Left hindlimb (tissue), 1 donor: ENCODE measurements at places on chromosomes 1 and 21.
A peak's percentile ranks its signal among the peaks of the same experiment; 100 is the strongest.

GRCh38 chr1:164562061-164562460 is 3.1 kb downstream of the PBX1 start:
- DNase-seq, result no peak

- DNase-seq, result no peak
These were observed 30.2 kb downstream of the TMPRSS2 start for GRCh38 chr21:41477641-41478318.

DNA sequence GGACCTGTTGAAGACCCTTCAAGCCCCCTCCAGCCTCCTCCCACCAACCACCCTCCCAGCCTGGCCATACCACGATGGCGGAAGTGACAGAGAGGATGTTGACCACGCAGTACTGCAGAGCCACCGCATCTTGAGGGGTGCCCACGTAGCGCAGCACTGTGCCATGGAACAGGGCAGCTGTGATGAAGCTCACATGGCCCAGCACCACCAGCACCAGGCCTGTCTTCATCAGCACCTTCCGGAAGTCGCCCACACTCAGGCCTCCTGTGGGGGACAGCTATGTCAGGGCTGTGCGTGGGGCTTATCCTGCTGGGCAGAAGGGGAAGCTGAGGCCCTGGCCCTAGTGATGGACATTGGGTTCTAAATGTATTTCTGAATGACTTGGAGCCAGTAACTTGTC is 3.1 kb downstream of the TMEM54 start:
- no peak for DNase-seq

DNA sequence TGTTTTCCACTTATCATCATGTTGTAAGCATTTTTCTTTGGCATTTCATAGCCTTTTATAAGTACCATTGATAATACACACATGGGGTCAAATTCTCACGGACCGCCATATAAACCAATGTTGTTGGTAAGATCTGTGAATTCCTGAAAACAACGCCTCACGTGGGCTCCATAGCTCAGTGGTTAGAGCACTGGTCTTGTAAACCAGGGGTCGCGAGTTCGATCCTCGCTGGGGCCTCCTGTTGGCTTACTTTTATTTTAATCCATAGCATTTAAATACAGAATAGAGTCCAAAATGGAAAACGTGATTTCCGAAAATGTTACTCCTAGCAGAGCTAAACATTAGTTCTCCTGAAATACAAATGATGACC is 83.1 kb downstream of the HHIPL2 start:
- DNase-seq, result peak; percentile 55

DNA sequence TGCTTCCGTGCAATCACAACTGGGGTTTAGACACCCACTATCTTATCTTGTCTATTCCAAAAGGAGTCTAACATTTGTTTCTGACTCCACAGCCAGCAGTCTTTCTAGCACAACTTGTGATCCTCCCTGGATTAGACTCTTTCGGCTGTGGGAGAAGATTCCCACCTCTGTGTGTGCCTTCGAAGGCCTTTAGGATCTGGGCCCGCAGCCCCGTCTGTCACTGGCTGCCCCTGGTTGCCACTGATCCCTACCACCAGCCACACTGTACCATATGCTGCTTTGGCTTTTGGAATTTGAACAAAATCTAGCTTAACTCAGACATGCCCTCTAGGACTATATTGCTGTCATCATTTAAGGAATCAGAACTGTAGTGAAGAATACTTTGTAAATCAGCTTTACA is 18.0 kb downstream of the NTPCR start:
- no peak for DNase-seq

DNA sequence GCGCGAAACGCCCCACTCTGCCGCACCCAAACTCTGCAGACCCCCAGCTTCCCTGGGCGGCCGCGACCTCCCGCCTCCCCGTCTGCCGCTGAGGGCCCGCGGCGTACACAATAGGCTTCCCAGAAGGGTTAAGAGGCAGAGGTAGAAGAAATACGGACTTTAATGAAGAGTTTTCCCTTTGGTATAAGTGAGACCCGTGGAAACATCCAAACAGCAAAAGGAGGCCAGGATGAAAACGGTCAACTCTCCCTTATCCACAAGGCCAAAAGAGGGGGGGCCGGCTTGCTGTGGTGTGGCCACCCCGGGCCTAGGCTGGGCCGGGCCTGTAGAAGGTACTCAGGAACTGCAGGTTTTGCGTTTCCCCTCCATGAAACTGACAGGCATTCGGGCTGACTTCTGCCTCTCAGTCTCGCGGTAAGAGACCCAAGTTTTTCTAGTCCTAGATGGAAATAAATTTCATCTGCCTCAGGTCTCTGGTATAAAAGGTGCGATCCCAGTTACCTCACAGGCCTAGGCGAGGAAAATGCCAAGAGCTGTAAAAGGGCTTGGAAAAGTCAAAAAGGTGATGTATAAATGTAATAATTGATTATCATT is 671 bp upstream of the PYGO2 start:
- DNase-seq, result no peak

GRCh38 chr1:34167389-34167788 is 2.4 kb upstream of the CSMD2 start:
- DNase-seq, result no peak

- DNase-seq, result no peak
These were observed 37.1 kb downstream of the ALPL start for GRCh38 chr1:21546122-21546825.

GRCh38 chr1:54965624-54966340 is 14.6 kb upstream of the TMEM61 start:
- DNase-seq, result no peak

DNA sequence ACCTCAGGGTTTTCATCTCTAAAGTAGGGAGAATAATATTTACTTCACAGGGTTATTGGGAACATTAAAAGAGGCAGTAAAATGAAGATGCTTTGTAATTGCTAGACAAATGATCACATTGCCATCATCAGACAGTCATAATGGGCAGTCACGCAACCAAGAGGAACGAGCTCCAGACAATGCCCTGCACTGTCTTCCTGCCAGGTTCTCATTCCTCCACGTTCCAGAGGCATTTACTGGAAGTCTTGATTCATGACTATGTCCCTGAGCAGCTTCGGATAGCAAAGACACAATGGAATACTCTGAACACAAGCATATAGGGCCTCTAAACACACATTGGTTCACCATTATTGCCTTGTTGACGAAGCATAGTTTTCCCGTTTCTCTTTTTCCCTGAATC is 389.7 kb downstream of the NTNG1 start:
- no peak for DNase-seq

GRCh38 chr21:25974964-25975363 is 195.6 kb downstream of the APP start:
- no peak for DNase-seq

DNA sequence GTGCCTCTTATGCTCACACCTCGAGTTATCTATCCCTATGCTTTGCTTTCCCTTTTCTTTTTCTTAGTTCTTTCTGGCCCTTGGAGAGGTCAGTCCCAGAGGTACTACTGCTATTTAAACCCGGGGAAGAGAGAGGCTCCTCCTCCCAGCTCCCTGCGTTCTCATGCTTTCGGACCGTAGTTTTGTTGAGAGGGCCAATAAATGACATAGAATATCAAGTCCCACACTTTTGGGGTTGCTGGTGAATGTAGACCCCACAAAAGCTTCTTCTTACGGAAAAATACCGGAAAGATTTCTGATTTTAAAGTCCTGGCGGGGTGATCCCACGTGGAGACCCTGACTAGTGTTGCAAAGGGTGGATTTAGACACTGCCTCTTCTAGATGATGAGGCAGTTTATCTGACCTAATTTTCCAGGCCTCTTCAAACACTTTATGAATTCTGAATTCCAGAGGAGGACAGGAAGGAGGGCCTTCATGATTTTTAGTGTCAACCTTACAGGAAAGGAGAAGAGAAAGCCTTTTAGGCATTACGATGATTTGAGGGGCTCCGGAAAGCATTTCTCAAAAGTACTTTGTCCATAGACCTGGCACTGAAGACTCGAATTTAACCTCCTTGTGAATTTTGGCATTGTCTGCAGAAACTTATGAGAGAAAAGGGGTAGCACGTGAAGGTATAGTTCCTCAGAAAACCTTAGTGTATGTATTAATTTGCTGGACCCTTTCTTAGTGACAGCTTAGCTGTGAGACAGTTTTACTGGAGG is 694 bp downstream of the TMEM167B start:
- peak; percentile 65 for DNase-seq

GRCh38 chr1:184035719-184036516 is 1.6 kb downstream of the COLGALT2 start:
- peak; percentile 45 for DNase-seq

GRCh38 chr1:11373895-11374747 is 101.1 kb downstream of the UBIAD1 start:
- no peak for DNase-seq

DNA sequence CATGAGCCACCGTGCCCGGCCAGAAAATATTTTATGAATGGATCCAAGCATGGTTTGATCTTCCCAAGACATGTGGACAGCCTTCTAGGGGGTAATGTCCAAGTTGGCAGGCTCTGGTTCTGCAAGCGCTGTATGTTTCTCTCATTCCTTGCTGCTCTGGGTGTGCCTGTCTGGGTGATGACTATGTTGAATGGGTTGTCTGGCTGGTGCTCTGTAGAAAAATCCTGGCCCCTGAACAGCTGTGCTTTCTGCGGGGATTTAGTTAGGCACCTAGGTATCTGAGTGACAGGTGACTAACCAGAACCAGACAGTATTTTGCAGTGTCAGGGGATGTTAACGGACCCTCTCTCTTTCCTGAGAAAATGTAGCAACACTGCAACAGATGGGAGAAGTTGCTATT is 14.1 kb downstream of the HUNK start:
- DNase-seq, result peak; percentile 52

GRCh38 chr1:50424045-50424883 is 1.0 kb upstream of the DMRTA2 start:
- no peak for DNase-seq

DNA sequence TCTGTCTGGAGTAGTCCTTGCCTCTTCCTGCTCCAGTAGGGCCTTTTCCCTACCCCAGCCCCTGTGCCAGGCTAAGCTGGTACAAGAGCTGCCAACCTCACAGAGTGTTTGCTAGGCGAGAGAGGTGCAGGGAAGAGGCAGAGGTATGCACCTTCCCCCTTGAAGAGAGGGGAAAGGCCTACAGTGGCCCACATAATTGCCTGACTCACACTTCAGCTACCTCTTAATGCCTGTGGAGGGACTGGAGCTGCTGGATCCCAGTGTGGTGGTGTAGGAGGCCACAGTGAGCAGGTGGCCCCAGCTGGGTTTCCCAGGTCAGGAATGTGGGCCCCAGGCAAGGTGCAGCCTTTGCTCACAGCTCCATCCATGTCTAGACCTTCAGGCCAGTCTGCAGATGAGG is 3.3 kb upstream of the CCDC28B start:
- no peak for DNase-seq

GRCh38 chr1:111267801-111268508 is 22.7 kb upstream of the CHIA start:
- DNase-seq, result no peak

DNA sequence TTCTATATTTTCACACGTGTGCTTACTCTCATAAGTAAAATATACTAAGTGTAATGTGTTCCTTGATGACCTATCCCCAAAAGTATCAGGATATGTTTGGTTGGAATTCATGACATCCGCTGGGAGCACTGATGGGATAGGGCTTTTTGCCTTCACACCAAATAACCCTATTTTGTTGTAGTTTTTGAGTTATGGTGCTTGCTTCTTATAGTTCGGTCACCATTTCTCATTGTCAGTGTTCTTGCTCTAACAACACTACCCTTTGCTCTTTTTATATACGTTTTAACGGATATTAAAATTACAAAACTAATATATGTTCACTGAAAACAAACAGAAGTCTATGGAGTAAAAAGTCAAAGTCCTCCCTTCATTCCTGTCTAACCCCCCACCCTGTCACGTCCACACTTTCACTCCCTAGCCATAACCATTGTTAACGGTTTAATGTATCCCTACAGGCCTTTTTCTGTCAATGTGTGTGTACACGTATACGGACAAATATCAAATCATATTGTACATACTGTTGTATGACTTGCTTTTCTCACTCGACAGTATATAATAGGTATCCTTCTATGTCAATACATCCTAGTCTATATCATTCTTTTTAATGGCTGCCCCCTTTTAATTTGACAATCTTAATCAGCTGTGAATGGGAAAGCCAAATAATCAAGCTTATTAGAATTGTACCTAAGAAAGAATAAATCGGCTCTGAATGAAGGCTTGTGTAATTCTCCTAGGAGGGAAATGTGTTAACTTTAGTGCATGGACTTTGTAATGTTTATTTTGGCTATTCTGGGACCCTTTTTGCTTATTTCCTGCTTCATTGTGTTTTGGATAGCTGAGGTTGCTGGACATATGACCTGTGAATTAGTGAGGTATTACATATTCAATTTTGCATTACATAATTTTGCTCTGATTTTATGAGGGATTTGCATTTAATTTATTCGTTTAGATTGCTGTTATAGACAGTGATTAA is 3.5 kb upstream of the RNF220 start:
- no peak for DNase-seq

DNA sequence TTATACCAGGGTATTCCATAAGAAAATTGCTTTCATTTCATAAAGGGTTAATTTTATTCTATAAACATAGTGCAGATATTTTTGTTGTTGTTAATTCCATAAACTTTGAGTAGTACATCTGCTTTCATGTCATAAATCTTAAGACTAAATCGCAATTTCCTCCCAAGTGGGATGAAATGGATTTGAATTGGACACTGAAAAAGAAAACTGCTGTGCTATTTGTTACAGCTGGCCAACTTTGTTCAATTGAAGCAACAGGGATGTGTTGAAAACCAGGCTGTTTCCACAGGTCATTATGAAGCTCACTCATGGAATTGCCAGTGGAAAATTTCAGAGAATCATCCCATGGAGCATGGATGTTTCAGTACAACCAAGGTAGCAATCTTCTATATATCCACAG is 252.5 kb upstream of the RGS18 start:
- DNase-seq, result no peak

DNA sequence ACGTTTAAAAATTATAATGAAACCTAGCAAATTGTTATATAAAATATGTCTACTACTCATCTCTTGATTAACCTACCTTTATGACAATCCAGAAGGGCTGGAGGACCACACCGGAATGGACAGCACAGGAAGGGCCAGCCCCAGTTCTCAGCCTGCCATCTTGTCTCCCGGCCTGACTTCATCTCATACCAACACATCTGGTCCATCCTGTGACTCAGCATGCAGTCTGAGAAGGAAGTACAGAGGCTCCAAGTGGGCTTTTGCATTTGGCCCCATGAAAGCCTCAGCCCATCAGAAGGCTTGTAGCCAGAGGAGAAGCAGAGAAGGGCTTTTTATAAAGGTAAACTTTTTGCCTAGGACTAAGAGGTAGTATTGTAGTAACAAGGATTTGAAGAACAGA is 436.6 kb downstream of the MRPL39 start:
- no peak for DNase-seq

DNA sequence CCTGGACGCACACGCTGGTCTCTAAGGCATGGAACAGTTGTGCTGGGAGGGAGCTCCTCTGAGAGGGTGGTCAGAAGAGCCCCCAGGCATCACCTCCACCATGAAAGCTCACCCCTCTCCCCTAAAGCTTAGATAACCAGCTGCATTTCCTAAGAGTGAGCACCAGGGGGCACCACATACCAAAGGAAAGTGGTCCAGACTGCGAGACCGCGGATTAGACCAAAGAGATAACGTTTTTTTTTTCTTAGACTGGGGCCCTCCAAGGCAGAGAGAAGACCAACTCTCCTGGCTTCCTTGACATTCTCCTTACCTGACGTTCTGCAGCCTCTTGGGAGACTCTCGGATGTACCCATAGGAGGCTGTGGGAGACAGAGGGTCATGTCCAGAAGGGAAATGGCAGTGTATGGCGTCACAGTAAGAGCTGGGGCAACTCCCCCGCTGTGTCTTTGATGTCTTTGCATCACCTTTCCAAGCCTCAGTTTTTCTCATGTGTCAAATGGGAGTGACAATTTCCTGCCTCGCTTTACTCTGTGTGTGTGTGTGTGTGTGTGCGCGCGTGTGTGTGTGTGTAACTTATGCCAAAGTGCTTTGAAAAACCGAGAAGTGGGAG is 12.3 kb upstream of the IFNLR1 start:
- DNase-seq, result peak; percentile 57

- DNase-seq, result no peak
These were observed 25.2 kb upstream of the TMEM200B start for GRCh38 chr1:29148656-29149491.
